ENCODE measurements at places on chromosomes 13 and 19.

- H3K4me3 ChIP-seq = no peak overlapping the region
- no peak for DNase-seq
- no peaks in the 10 kb centered on the region for H3K4me1 ChIP-seq
- no peak overlapping the region for H3K27ac ChIP-seq
- H3K36me3 ChIP-seq = no peaks in the 10 kb centered on the region
- no peaks in the 10 kb centered on the region for H3K27me3 ChIP-seq
Measured at GRCh38 chr13:95217920-95218830, 83.1 kb downstream of the ABCC4 start.

- H3K36me3 ChIP-seq = peaks cover 38% of the 10 kb centered on the region
- H3K27ac ChIP-seq = no peak overlapping the region
- DNase-seq = no peak
- no peaks in the 10 kb centered on the region for H3K4me1 ChIP-seq
- no peak overlapping the region for H3K4me3 ChIP-seq
Measured at GRCh38 chr13:46039411-46040182, 12.9 kb downstream of the ZC3H13 start.

DNA sequence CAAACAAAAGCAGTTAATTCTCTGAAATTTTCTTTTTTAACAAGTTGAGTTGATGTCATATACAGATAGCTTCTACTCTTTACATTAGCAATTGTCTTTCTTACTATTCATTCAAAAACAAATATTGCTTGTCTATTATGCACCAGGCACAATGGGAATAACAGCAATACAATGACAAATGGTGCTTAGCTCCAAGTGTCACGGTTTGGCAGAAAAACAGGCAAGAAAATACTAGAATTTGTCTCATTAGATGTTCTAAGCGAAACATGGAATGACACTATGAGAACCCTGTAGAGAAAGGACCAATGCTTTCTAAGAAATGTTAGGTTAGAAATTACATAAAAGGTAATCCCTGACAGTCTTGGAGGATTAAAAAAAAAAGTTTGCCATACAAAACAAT lies 187.6 kb downstream of the PCDH9 start:
- H3K27me3 ChIP-seq = no peaks in the 10 kb centered on the region
- H3K4me3 ChIP-seq = no peak overlapping the region
- no peak overlapping the region for H3K27ac ChIP-seq
- H3K36me3 ChIP-seq = no peaks in the 10 kb centered on the region

GRCh38 chr13:99994638-99995020 lies 13.0 kb downstream of the ZIC2 start:
- peaks cover 94% of the 10 kb centered on the region for H3K27me3 ChIP-seq
- DNase-seq = no peak
- H3K4me3 ChIP-seq = no peak overlapping the region
- peaks cover 17% of the 10 kb centered on the region for H3K4me1 ChIP-seq
- H3K36me3 ChIP-seq = no peaks in the 10 kb centered on the region
- H3K27ac ChIP-seq = no peak overlapping the region

- H3K4me3 ChIP-seq = no peak overlapping the region
- no peak for DNase-seq
- no peak overlapping the region for H3K27ac ChIP-seq
- no peaks in the 10 kb centered on the region for H3K4me1 ChIP-seq
- no peaks in the 10 kb centered on the region for H3K27me3 ChIP-seq
- no peaks in the 10 kb centered on the region for H3K36me3 ChIP-seq
Measured at GRCh38 chr13:32695602-32696250, 109.5 kb downstream of the PDS5B start.

DNA sequence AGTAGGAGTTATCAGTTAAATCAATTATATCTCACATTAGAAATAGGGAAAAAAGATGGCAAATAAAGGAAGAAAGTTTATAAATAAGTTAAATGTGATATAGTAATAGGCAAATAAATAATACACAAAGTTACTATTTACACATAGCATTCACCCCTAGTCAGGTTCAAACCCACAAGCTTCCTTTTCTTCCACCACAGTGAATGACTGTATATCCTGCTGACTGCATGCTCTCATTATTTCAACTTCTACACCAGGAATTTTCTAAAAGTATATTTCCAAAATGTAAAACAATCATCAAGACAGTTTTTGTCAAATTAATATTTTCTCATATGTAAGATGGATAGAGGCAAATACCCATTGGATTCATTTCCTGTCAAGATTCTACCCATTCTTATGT lies 548.6 kb upstream of the SLITRK5 start:
- H3K4me3 ChIP-seq = no peak overlapping the region
- no peaks in the 10 kb centered on the region for H3K4me1 ChIP-seq
- H3K27ac ChIP-seq = no peak overlapping the region
- H3K36me3 ChIP-seq = no peaks in the 10 kb centered on the region
